ENCODE measurements at places on chromosomes 4 and X.
A peak's percentile ranks its signal among the peaks of the same experiment; 100 is the strongest.

GRCh38 chr4:94758700-94759399, 1.1 kb downstream of the BMPR1B start:
- DNase-seq = no peak

GRCh38 chr4:104740161-104740560, 245.5 kb upstream of the CXXC4 start:
- no peak for DNase-seq

DNA sequence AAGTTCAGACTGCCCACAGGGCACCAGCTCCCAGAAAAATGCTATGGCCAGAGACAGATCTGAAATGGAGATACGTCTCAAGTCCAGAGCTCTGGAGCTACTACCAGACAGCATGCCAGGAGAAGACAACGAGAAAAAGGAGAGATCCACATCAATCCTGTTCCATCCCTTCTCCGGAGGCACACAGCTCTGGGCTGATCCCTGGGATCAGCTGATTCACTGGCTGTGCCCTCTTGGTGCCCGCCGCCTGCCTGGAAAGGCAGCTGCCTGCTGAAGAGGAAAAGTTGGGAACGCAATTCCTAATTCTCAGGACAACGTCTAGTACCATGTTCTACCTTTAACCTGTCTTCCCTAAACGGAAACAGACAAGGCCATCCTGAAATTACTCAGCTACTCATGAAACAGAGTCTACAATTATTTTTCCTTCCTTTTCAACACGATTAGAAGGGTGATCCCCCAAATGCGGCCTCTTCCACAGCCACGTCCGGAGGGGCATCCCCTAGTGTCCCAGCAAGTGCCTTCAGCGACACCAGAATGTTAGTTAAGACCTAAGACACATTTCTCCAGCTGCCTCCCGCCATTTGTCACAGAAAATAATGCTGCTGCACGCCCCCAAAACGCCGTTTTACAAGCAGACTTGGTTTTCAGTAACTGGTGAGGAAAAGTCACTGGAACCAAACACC, 2.4 kb downstream of the ZFYVE28 start:
- DNase-seq = no peak

DNA sequence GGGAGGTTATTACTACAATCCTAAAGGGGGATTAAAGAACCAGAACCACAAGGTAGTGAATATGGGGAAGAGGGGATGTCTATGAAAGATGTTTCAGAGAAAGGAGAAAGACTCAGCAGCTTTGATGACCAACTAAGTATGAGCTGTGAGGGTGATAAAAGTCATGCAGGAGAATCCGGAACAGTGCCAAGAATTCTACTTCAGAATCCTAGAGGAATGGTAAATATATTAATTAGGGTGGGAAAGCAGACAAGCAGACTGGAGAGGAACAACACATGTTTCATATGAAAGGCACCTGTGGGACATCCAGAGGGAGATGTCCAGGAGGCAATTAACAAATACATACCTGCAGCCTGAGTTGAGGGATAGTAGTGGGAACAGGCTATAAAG, 642.2 kb upstream of the DIPK2B start:
- no peak for DNase-seq

DNA sequence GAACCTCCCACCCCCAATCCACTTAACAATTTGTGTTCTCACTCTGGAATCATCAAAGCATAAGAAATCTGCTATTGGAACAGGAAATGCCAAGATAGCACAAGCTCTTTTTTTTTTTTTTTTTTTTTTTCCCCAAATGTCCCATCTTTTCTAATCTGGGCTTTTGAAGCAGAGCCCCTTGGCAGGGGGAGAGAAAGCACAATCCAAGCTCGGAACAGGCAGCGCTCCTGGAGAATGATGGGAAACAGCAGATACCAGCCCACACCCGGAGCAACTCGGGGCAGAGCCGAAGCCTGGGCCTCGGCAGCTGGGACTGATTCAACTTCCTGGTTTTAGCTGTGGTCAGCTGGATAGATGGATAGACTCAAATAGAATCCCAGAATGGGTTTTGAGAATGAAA, 235.1 kb downstream of the QDPR start:
- DNase-seq = peak; percentile 56

GRCh38 chr4:1523907-1524636, 117.8 kb upstream of the NKX1-1 start:
- no peak for DNase-seq

DNA sequence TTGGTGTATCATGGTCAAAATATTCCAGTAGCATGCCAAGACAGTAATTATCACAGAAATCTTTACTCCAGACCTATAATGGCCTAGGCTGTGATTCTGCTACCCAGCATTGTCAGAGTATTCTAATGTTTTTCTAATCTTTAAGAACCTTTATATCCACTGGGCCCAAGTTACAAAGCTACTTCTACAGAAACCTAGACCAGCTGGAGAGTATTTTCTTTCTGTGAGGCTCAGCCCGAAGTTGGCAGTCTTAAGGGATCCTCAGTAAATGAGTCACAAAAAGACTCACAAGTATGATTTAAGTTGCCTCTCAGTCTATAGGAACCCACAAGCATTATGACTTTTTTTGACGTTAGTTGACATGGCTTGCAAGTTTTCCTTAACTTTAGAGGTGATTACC, 638.5 kb upstream of the FAM241A start:
- peak; percentile 44 for DNase-seq

DNA sequence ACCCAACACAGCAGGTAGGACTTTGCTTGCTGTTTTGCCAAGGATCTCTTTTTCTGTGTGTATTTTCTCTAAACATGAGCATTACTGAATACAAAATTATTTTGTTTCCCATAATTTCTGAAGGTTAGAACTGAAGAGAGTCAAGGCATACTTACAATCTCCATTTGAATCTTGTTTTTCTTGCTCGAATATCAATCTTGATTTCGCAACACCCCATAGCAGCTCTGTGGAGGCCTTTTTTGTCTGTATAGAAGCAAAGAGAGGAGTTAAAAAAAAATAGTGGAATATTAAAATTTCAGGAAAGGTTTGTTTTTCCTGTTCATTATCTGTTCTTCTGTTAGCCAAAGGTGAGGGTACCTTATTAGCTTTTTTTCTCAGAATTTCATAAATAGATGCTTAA, 92.9 kb downstream of the TNIP2 start:
- DNase-seq = peak; percentile 26

GRCh38 chr4:107094332-107094731, 58.2 kb upstream of the DKK2 start:
- peak; percentile 52 for DNase-seq

DNA sequence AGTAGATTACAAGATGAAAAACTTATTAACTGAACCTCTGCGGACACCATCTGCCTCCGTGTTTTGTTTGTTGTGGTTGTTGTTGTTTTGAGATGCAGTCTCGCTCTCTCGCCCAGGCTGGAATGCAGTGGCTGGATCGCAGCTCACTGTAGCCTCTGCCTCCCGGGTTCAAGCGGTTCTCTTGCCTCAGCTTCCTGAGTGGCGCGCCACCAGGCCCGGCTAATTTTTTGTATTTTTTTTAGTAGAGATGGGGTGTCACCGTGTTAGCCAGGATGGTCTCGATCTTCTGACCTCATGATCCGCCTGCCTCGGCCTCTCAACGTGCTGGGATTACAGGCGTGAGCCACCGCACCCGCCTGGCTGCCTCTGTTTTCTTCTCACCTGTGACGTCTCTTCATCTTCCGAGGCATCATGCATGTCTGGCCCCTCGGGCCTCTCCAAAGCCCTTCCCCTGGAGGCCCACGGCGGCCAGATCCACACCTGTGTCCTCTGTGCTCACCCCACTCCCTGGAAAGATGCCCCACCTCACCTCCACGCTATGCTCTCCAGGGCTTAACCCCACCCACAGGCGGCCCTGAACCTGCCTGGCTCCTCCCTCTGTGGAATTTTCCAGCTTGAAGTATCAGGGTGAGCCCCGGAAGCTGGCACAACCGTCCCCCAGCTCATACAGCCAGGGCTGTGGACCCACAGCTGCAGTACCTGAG, 77.0 kb upstream of the MXD4 start:
- no peak for DNase-seq

- peak; percentile 29 for DNase-seq
Measured at GRCh38 chrX:13005661-13006473, 31.0 kb downstream of the TMSB4X start.

GRCh38 chr4:168643111-168643795, 146.4 kb downstream of the PALLD start:
- DNase-seq = peak; percentile 58

GRCh38 chr4:153706519-153706918, 22.4 kb downstream of the TLR2 start:
- no peak for DNase-seq

- DNase-seq = no peak
Measured at GRCh38 chrX:126701380-126701779, 118.1 kb upstream of the PRR32 start.

DNA sequence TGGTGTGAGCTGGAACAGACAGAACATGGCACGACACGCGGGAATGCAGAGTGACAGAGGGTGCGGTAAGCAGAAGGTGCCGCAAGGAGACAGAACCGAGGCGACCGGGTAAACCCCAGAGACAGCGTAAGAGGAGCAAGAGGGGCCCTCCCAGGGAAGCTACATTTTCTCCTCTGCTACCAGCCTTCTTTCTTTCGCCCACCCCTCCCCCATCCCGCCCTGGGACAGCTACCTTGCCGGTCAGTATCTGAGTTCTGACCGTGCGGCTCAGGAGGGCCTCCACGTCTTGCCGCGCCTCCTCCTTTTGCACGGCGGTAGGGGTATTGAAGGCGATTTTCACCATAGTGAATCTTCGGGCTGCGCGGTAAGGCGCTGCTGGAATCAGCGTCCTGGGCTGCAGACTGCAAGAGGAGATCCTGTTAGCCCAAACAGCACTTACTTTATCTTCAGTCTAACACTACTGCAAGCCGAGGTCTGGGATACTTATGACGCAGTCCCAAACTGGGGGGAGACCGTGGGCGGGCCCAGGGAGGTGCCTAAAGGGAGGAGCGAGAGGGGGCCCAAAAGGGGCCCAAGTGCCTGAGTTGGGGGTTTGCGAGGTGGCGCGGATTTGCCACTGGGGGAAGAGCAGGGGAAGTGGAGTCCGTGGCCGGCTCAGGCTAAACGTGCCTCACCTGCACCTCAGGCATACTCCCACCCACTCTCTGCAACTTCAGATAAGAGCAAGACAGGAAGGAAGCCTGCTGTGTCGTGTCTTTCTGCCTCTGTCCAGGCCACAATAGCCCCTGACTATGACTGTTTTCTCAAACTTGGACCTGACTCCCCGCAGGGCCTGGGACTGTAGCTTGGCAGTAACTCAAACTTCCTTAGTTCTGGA, at the start of gene ITM2A:
TSS of gene ITM2A (minus strand) at position 462 of the 877 bp plus-strand sequence. CDS start at position 343, 119 bp downstream.
- DNase-seq = peak; percentile 7

GRCh38 chrX:124300405-124300804, 32.1 kb upstream of the TEX13D start:
- DNase-seq = no peak

DNA sequence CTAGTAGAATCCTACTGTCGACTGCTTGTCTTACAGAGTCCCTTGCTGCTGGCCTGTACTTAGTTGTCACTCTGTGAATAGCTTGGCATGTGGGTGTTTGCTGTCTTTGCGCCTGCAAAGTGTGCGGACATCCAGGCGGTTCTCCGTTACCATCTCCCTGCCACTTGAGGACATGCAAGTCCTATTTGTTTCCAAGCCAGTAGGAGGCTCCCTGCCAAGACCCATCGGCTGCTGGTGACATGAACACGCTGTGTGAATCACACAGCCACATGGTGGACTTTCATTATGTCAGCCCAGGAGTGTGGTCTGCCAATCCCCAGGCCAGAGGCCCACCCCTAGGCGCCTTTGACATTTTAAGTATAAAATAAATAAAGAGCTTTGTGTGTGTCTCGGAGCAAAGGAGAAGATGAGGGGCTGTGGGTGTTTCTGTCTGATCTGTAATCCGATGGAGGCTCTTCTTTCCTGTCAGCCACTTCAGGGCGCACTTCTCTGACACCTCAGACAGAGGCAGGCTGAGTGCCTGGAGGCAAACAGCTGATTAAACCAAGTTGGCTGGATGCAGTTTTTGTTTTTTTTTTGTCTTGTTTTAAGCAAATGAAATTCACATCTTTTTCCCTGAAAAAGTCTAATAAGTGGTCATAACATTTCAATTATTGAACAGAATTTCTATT, 51.5 kb downstream of the ALPK1 start:
- DNase-seq = peak; percentile 77

DNA sequence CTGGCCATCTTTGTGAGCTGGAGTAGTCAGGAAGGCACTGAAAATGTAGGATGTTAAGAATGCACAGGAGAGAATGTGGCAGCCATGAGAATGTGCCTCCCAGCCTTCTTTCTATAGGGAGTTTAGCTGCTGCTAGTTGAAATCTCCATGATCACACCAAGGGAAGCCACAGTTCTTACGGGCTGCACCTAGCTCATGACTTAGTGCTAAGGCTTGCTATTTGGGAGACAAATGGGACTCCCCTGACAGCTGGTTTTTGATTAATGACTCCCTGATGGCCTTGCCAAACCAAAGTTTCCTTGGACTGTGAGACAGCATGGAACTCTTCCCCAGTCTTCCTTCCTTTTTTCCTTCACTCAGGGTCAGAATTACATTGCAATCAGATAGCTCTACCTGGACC, 9.2 kb downstream of the CTSO start:
- no peak for DNase-seq

GRCh38 chrX:82224961-82225360, 1023.1 kb downstream of the SH3BGRL start:
- DNase-seq = no peak

GRCh38 chr4:181845617-181846016, 397.6 kb upstream of the TENM3 start:
- no peak for DNase-seq

DNA sequence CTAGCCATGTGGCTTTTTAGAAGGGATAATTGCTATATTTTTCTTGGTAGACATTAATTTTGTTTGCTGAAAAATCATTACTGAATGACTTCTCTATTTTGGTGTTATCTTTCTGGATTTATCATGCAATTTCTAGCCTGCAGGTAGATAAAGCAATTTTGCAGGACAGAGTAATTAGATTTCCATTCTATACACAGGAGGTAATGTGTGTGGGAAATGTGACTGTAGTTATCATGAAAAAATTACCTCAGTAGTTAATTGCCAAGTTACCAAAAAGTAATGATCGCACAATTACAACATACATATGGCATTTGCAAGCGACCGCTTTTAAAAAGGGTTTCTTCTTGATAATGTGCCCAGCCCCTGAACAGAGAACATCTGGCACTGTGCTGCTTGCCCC, 66.1 kb downstream of the KIT start:
- no peak for DNase-seq

DNA sequence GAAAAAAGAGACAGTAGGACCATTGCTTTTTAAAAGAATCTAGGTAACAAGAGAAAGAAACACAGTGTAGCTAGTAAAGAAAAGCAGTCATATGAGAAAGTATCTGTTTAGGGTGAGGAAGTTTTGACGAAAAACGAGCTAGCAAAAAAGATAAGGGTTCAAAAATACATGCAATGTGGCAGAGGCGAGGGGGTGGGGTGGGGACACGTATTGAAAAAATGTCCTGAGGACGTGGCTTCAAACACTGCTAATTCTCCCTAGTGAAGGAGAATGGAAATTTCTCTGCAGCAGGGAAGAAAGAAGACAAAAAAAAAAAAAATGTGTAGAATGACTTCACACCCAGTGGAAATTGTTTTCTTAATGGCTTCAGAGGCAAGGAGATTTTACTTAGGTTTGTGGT, 856.4 kb upstream of the INTU start:
- no peak for DNase-seq

DNA sequence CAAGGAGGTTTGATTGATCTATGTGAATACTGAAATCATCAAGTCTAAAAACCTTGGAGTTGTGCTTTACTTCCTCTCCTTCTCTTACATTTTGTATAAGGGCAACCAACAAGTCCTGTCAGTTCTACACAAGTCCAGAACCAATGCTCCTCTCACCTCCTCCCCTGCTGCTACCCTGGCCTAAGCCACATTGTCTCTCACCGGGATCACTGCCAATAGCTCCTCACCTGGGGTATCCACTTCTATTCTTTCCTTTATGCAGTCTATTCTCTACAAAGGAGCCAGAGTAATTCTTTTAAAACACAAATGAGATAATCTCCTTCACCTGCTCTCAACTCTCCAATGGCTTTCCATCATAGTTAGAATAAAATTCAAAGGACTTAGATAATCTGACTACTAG, 13.3 kb upstream of the ARHGEF6 start:
- DNase-seq = no peak
